ENCODE measurements at places on chromosomes 6 and 20. TPM values are rescaled to one million over a fixed set of nuclear protein-coding genes. Genes with fewer than 3 reads are reported as not detected.

GRCh38 chr20:32629813-32630212 lies 43.9 kb downstream of the C20orf203 start:
- DNase-seq, result no peak
- H3K4me1 ChIP-seq, result peaks cover 9% of the 10 kb centered on the region
- H3K4me3 ChIP-seq, result no peak overlapping the region
- no peak overlapping the region for H3K27ac ChIP-seq
- H3K27me3 ChIP-seq, result peaks cover 43% of the 10 kb centered on the region
- no peaks in the 10 kb centered on the region for H3K36me3 ChIP-seq

BPIFB2 gene
- 0.19 TPM for total RNA-seq

CST2 gene
- not detected for total RNA-seq

SEMG1 gene
- total RNA-seq, result not detected

GRCh38 chr6:133436652-133437051 lies 195.5 kb downstream of the EYA4 start:
- H3K36me3 ChIP-seq, result no peaks in the 10 kb centered on the region
- H3K27me3 ChIP-seq, result no peaks in the 10 kb centered on the region
- no peaks in the 10 kb centered on the region for H3K4me1 ChIP-seq
- H3K27ac ChIP-seq, result no peak overlapping the region
- no peak overlapping the region for H3K4me3 ChIP-seq

DNA sequence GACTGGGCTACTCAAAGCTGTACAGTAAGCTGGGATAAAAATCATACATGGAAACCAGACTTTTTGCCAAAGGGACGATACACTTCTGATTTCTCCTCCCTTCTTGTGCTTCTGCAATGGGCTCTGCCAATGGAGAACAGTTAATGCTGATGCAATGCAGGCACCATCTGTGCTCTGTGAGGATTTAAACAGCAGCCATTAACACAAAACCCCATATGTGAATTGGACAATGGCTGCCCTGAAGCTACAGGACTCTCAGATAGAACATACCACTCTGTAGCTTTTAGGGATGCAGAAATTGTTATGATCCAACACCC lies 71.9 kb downstream of the GJA10 start:
- no peaks in the 10 kb centered on the region for H3K4me1 ChIP-seq
- DNase-seq, result no peak
- no peak overlapping the region for H3K4me3 ChIP-seq
- H3K36me3 ChIP-seq, result no peaks in the 10 kb centered on the region

SIRPA gene
- 19.9 TPM for total RNA-seq

DNA sequence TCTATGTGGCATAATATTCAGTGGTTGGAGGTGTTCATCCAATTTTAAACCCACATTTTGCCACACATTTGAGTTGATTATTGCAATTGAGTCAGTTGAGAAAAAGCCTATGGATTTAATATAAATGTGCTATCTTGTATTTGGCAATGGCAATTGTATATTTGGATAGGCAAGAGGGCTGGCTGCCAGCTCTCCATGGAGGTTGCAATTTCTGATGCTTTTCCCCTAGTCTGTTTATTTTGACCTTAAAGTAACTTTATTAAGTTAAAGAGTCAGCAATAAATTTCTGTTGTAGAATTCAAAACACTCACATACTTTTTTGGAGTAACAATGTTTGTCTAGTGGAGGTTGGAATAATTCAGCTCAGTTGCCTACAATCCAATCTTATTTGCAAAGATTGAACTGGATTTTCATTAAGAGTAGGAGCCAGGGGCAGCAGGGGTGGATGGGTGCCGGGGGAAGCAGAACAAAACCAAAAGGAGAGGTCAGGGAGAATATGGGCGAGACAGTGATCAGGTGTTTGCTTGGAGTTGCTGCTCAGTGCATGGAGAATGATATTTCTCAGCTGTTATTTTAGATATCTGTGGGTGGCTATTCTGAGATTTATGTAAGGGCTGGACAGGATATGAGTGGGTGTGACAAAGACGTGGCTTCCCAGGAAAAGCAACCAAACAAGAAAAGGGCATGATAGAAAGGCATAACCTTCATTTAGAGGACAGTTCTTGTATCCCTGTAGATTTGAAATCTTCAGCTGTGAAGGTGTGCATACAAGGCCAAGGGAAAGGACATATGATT lies 163.0 kb downstream of the HDGFL1 start:
- no peak for DNase-seq
- no peak overlapping the region for H3K27ac ChIP-seq
- H3K36me3 ChIP-seq, result no peaks in the 10 kb centered on the region
- H3K4me3 ChIP-seq, result no peak overlapping the region

DNA sequence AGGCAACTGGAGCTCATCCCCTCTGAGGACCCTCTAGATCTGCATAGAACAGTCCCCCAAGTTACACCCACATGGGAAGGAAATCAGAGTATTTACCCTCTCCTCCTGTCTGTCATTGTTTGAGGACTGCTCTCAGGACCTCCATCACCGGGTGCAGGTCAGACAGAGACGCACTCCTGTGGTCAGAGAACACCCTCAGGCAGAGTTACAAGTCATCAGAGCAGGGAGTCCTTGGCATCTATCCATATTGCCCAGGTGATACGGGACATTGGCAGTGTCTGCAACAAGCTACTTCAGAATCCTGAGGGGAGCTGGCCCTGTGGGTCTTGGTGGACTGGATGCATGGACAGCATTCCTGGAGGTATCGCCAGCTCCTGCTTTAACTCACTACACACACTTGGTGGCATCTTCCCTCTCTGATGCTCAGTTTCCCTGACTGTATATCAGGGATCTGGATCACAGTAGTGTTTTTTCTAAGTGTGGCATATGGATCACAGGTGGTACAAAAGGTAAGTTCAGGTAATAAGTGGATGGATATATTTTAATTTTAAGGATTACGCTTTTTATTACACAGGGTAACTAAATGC lies 15.1 kb upstream of the ISM1 start:
- no peaks in the 10 kb centered on the region for H3K27me3 ChIP-seq
- no peak overlapping the region for H3K27ac ChIP-seq
- no peaks in the 10 kb centered on the region for H3K36me3 ChIP-seq
- no peak overlapping the region for H3K4me3 ChIP-seq

Measured in esophagus squamous epithelium (tissue), 5 donors.